Breast epithelium (tissue), 4 donors: ENCODE measurements at places on chromosomes 4 and X. TPM values are rescaled to one million over a fixed set of nuclear protein-coding genes. Genes with fewer than 3 reads are reported as not detected.

Gene SSX4
- not detected for total RNA-seq

Gene ZCCHC18
- total RNA-seq = 5.2 TPM

Gene FAM149A
- 22.9 TPM for total RNA-seq

- no peak for DNase-seq
Measured at GRCh38 chr4:177802162-177802561, 359.9 kb upstream of the AGA start.

GRCh38 chr4:87019898-87020297 is 85.1 kb downstream of the AFF1 start:
- DNase-seq = no peak

- DNase-seq = no peak
Measured at GRCh38 chr4:3115637-3116270, 41.3 kb downstream of the HTT start.
